ENCODE measurements at places on chromosomes 13 and 19. TPM values are rescaled to one million over a fixed set of nuclear protein-coding genes. Genes with fewer than 3 reads are reported as not detected.

The SHC2 gene
- 9.6 TPM for total RNA-seq

The ZNF66 gene
- 0.67 TPM for total RNA-seq

The SULT2B1 gene
- total RNA-seq = not detected

The ZNF274 gene
- 25.8 TPM for total RNA-seq

The DMPK gene
- total RNA-seq = 214 TPM

The IRGC gene
- total RNA-seq = not detected

- peak; percentile 81 for DNase-seq
- H3K4me3 ChIP-seq = peak overlapping the region; percentile 45
- H3K27me3 ChIP-seq = no peaks in the 10 kb centered on the region
- H3K27ac ChIP-seq = peak overlapping the region; percentile 69
These were observed 57.1 kb downstream of the ZNF568 start for GRCh38 chr19:36973021-36973843.

GRCh38 chr13:52950436-52950956, 78.1 kb upstream of the OLFM4 start:
- no peak overlapping the region for H3K4me3 ChIP-seq
- DNase-seq = no peak

- no peaks in the 10 kb centered on the region for H3K27me3 ChIP-seq
- peak overlapping the region; percentile 87 for H3K4me3 ChIP-seq
- DNase-seq = no peak
- peak overlapping the region; percentile 66 for H3K27ac ChIP-seq
These were observed 24.0 kb upstream of the ZNF850 start for GRCh38 chr19:36796714-36796992.

- no peak for DNase-seq
- H3K27me3 ChIP-seq = no peaks in the 10 kb centered on the region
- no peaks in the 10 kb centered on the region for H3K4me1 ChIP-seq
- no peaks in the 10 kb centered on the region for H3K36me3 ChIP-seq
- H3K4me3 ChIP-seq = no peak overlapping the region
- no peak overlapping the region for H3K27ac ChIP-seq
These were observed 273.5 kb downstream of the FGF14 start for GRCh38 chr13:102128216-102128810.

DNA sequence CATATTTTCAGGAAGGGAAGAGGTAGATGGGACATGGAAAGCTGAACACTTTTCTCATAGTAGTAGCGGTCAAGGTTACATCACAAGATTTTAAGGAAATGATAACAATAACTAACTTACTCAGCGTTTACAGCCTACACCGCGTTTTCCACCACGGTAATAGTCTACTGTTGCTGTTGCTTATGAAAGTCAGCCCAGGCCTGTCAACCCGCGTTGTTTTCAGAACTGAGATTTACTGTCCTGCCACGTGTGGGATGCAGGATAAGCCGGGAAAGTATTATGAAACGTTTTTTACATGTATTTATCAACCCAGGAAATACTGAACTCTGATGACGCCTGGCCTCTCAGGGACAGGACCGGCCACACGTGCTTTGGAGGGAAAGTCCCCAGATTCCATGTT, 36.0 kb upstream of the LAMP1 start:
- no peaks in the 10 kb centered on the region for H3K4me1 ChIP-seq
- H3K4me3 ChIP-seq = no peak overlapping the region
- H3K27ac ChIP-seq = no peak overlapping the region
- no peaks in the 10 kb centered on the region for H3K27me3 ChIP-seq
- DNase-seq = no peak
- peaks cover 70% of the 10 kb centered on the region for H3K36me3 ChIP-seq

DNA sequence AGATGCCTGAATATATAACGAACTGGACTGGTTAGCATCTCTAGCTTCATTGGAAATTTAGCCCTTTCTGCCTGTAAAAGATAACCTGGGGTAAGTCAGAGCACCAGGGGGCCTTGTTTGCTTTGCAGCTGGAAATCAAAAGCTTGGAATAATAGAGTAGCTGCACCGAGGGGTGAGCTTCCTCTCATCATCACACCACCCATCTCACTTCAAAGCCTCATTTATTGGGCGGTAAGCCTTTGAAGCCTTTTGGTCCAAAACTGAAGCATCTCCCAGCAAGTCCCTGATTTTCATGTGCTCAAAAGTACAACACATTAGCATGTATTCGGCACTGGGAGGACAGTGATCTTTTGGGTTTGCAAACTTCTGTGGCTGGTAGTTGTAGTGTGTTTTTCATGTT, 405.1 kb downstream of the FOXO1 start:
- DNase-seq = no peak
- H3K4me3 ChIP-seq = no peak overlapping the region
- no peaks in the 10 kb centered on the region for H3K27me3 ChIP-seq

- H3K4me1 ChIP-seq = no peaks in the 10 kb centered on the region
- H3K4me3 ChIP-seq = peak overlapping the region; percentile 88
- peak overlapping the region; percentile 98 for H3K27ac ChIP-seq
- DNase-seq = no peak
- H3K27me3 ChIP-seq = no peaks in the 10 kb centered on the region
These were observed 534 bp downstream of the STK24 start for GRCh38 chr13:98576200-98576945.

DNA sequence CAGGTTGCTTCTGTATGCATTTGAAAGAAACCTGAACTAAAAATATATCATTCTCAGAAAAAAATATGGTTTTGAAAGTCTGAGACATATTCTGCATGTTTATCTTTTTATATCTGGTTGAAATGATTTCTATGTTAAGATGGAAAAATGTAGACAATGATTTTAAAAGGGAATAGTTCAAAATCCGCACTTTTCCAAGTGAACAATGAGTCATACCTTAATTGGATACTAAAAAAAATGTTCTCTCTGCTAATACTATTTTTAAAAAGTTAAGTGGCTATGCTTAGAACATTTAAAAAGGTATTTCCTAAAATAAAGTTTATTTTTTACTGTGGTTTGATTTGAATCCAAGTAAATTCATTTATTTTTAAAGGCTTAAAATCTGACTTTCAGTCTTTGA, 801.4 kb downstream of the SLITRK6 start:
- H3K4me3 ChIP-seq = no peak overlapping the region
- no peaks in the 10 kb centered on the region for H3K4me1 ChIP-seq
- DNase-seq = no peak
- no peaks in the 10 kb centered on the region for H3K36me3 ChIP-seq

- H3K27ac ChIP-seq = peak overlapping the region; percentile 41
- H3K4me1 ChIP-seq = peaks cover 44% of the 10 kb centered on the region
- H3K4me3 ChIP-seq = peak overlapping the region; percentile 26
- no peaks in the 10 kb centered on the region for H3K36me3 ChIP-seq
- peaks cover 22% of the 10 kb centered on the region for H3K27me3 ChIP-seq
- DNase-seq = no peak
These were observed 1.3 kb downstream of the ARHGAP45 start for GRCh38 chr19:1068009-1069001.

GRCh38 chr13:75347925-75348324, 134.0 kb downstream of the TBC1D4 start:
- DNase-seq = no peak
- peaks cover 2% of the 10 kb centered on the region for H3K4me1 ChIP-seq
- H3K4me3 ChIP-seq = no peak overlapping the region
- H3K27me3 ChIP-seq = no peaks in the 10 kb centered on the region
- peaks cover 13% of the 10 kb centered on the region for H3K36me3 ChIP-seq

DNA sequence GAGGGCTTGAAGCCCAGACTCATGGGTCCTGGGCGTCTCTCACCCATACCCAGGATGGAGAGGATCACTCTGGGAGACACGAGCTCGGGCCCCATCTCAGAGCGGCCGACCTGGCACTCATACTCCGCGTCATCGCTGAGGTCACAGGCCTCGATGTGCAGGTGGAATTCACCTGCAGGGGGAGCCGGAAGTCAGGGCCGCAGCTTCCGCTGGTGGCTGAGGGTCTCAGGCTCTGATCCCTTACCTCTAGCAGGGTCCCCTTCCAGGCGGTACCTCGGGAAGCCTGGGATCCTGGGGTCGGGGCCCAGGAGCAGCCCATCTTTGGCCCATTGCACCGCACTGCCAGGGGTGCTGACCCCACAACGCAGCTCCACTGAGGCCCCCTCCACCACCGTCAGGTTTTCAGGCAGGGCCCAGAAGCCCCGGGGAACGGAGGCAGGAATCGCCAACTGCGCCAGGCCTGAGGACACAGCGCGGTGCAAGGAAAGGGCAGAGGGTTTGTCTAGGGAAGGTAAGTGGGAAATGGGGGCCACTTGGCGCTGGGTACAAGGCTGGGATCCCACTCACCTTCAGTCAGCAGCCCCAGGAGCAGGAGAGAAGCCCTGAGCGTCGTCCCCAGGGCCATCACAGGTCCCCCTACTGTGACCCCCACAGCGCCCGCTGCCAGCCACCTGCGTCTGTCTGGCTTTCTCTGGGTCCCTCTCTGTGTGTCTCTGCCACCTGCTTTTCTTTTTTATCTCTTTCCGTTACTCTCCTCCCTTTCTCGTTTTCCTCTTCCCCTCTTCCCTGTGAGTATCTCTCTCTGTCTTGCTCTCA, 883 bp downstream of the NPHS1 start:
- no peak overlapping the region for H3K4me3 ChIP-seq
- H3K27me3 ChIP-seq = peaks cover 26% of the 10 kb centered on the region
- H3K4me1 ChIP-seq = no peaks in the 10 kb centered on the region

GRCh38 chr13:50766013-50766412, 77.5 kb downstream of the DLEU7 start:
- DNase-seq = no peak
- no peak overlapping the region for H3K4me3 ChIP-seq
- no peaks in the 10 kb centered on the region for H3K36me3 ChIP-seq
- no peaks in the 10 kb centered on the region for H3K4me1 ChIP-seq
- H3K27me3 ChIP-seq = no peaks in the 10 kb centered on the region

GRCh38 chr19:33194532-33194885, 379 bp downstream of the LRP3 start:
- no peaks in the 10 kb centered on the region for H3K4me1 ChIP-seq
- no peaks in the 10 kb centered on the region for H3K27me3 ChIP-seq
- H3K27ac ChIP-seq = peak overlapping the region; percentile 42

DNA sequence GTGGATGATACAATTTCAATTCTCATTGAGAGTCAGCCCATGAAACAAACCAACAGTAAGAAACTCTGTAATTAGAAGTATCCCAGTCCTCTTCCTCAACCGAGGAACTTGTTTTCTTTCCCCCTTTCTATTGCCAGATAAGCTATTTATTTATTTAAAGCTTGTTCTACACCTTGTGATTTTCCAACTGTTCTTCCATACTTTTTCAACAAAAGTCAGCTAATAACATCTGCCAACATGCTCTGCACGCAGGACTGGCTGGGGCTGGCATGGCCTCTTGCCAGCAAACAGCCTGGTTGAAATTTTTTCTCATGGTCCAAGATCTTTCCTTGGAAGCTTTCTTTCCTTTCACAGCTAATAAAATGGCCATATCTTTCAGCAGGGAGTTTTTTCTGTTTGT, 2.9 kb upstream of the IRS2 start:
- no peak for DNase-seq
- no peak overlapping the region for H3K4me3 ChIP-seq

- H3K4me3 ChIP-seq = no peak overlapping the region
- no peaks in the 10 kb centered on the region for H3K27me3 ChIP-seq
- DNase-seq = no peak
- H3K36me3 ChIP-seq = peaks cover 72% of the 10 kb centered on the region
These were observed 21.5 kb downstream of the COLGALT1 start for GRCh38 chr19:17576758-17577456.

- H3K27ac ChIP-seq = no peak overlapping the region
- H3K36me3 ChIP-seq = no peaks in the 10 kb centered on the region
- H3K27me3 ChIP-seq = no peaks in the 10 kb centered on the region
- H3K4me1 ChIP-seq = no peaks in the 10 kb centered on the region
- no peak for DNase-seq
These were observed 143.0 kb downstream of the FGF9 start for GRCh38 chr13:21813844-21814243.

DNA sequence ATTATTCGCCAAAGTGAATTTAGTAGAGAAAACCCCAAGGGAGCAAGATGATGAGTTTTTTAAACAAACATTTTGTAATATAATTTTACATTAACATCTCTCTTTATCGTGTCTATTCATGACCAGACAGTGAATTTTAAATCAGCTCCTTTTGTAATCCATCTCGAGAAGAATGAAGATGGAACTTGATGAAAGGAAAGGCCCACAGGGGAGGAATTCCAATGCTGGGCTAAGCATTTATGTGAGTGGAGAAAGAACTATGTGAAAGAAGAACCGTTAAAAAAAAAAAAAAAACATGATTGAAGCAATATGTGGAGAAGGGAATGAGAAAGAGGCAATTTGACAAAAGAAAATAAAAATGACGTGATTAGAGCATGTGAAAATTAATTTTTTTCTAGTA, 170.6 kb downstream of the KCTD12 start:
- DNase-seq = no peak
- no peak overlapping the region for H3K27ac ChIP-seq
- H3K27me3 ChIP-seq = no peaks in the 10 kb centered on the region
- peaks cover 14% of the 10 kb centered on the region for H3K4me1 ChIP-seq
- H3K4me3 ChIP-seq = no peak overlapping the region

GRCh38 chr13:27857282-27857681, 62.5 kb upstream of the PDX1 start:
- H3K27me3 ChIP-seq = no peaks in the 10 kb centered on the region
- H3K36me3 ChIP-seq = no peaks in the 10 kb centered on the region
- H3K4me1 ChIP-seq = no peaks in the 10 kb centered on the region
- no peak overlapping the region for H3K27ac ChIP-seq
- no peak for DNase-seq

DNA sequence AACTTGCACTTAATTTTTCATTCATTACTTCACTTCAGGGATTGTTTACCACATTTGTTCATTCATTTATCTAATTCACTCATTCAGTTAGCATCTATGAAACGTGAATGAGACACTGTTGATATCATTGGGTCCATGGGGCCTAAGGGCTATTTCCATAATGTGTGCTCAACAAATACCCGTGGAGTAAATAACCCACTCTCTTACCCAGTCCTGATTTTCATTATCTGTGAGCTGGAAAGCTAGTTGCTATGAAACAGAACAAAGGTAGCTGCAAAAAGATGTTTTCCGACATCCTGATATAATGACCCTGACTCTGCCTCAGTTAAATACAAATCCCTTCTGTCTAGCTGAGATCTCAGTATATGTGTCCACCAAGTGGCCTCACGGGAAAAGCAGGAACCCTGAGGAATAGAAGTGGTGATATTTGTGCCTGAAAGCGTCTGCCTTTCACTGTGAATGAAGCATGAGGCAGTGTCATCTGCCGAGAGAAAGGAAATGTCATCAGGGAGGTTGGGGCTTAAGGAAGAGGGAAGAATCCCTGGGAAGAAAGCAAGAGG, 63.8 kb downstream of the SERTM1 start:
- no peak overlapping the region for H3K27ac ChIP-seq
- DNase-seq = no peak
- no peak overlapping the region for H3K4me3 ChIP-seq
- H3K36me3 ChIP-seq = no peaks in the 10 kb centered on the region

Measured in right atrium auricular region (tissue), 2 donors.